ENCODE measurements at places on chromosomes 7 and 10. TPM values are rescaled to one million over a fixed set of nuclear protein-coding genes. Genes with fewer than 3 reads are reported as not detected.

PARD3 gene
- total RNA-seq, result 62.8 TPM

CHST15 gene
- 15.7 TPM for total RNA-seq

HOXA4 gene
- not detected for total RNA-seq

ACSM6 gene
- total RNA-seq, result not detected

PRSS2 gene
- total RNA-seq, result 0.97 TPM

PHYHIPL gene
- total RNA-seq, result not detected

FAM237B gene
- not detected for total RNA-seq

CNTNAP2 gene
- total RNA-seq, result 109 TPM
